ENCODE measurements at places on chromosomes 5 and 9.

DNA sequence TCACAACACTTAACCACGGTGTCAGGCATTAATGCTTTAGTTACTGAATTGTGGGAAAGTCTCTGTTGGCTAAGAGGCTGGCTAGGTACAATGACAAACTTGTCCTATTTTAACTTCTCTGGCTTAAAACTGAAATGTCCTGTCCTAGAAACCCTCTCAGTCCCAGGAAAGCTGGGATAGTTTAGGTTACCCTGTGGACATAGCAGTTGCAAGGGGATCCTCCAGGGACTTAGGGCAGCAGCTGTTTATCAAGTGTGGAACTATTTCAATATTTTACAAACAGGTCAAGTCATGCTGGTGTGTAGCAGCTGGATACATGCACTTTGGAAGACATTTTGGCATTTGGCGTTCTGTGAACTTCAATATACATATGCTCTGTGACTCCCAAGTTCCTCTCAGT, 95.0 kb upstream of the ARRDC3 start:
- DNase-seq: no peak

- no peak for DNase-seq
These were observed 76.3 kb downstream of the AOPEP start for GRCh38 chr9:94802793-94803192.

- no peak for DNase-seq
These were observed 501.3 kb upstream of the RORB start for GRCh38 chr9:73995836-73996235.

DNA sequence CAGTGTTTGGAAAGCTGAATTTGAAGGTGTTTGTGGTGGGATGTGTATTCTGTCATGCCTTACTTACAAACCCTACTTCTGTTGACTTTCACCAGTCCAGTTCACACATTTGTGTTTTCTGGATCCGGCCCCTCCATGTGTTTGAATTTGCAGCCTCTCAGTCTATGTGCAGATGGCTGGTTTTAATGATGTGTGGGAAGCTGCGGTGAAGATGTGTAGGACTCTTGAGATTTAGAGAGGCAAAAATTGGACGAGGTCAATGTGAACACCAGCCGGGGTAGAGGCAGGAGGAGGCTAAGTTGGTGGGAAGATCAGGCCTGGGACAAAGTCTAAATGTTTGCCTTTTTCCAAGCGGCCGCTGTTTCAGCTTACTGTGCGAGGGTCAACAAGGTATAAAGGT, 115.4 kb upstream of the KLF9 start:
- DNase-seq: no peak

DNA sequence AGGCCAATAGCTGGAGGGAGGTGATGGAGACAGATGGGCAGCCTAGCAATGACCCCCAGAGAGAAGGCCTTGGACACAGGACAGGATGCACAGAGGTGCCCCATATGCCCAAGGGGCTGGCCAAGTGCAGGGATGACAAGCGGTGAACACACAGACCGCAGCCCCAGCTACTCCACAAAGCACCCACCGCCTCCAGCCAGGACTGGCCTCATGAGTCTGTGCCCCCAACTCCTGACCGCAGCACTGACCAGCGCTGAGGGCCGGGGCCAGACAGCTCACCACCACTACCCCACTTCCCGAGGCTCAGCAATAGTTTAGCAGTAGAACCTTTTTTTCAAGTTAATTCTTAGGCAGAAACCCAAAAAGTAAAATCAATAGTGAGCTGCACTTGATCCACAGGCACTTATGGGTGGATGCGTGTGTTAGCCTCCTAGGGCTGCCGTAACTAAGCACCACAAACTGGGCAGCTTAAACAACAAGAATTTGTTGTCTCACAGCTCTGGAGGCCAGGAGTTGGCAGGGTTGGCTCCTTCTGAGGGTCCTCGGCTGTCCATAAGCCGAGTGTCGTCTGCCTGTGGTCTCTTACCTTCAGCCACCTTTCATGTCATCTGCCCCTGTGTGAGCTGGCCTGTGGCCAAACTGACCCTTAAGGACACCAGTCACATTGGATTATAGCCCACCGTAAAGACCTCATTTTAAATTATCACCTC, 14.1 kb downstream of the ROR2 start:
- no peak for DNase-seq

DNA sequence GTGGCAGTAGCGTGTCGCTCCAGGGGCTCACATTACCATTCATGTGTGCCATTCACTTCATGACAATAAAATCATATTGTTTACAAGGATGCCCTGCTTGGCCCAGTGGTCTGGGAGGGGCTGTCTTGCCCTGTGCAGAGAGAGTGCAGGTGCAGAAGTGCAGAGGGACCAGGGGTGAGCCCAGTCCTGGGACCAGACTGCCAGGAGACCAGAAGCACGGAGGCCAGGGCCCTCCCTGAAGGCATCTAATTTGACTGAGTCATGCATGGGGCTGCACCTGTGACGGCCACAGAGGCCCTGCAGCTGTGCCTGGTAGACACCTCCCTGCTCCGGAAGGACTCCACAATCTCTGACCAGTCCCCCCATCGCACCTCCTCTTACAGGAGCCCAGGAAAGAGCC, 164.4 kb upstream of the FOXD4L5 start:
- no peak for DNase-seq

DNA sequence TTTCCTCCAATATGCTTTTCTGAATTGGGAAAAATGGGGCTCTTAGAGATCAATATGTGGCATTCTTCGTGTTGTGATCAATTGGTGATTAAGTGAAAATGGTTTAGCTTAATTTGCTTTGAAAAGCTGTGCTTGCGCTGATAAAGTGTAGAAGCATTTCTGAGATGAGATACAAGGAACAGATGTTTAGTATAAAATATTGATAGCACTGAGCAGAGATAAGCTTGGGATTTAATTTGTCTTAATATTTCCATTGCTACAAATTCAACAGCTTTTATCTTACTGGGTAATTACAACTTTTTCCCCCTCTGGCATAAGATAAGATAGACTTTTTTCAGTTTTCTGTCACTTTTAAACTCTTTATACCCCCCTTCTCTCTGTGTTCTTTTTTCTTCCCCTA, 2204.9 kb upstream of the WWC1 start:
- no peak for DNase-seq

DNA sequence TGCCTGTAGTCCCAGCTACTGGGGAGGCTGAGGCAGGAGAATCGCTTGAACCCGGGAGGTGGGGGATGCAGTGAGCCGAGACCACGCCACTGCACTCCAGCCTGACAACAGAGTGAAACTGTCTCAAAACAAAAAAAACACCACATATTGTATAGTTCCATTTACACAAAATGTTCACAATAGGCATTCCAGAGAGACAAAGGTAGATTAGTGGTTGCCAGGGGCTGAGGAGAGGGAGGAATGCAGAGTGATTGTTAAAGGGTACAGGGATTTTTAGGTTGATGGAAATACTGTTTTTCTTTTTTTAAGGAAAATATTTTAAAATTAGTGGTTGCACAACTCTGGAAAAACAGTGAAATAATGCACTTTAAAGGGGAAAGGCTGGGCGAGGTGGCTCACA, 19.6 kb downstream of the ETF1 start:
- no peak for DNase-seq

DNA sequence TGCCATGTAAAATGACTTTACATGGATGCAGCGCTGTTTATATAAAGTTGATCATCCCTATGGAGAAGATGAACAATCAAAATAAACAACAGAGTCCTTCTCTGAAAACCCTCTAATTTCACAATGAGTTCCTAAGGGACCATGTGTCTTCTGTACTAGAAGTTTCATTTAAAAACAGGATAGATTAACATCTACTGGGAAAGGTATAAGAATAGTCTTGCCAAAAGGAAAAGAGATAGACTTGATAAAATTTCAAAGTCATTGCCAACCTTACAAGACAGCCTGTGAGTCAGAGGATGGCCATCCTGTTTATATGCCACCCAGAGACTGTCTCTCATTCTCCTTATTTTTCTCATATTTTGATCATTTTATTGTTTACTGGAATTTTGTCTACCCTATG, 367.1 kb upstream of the PDE4D start:
- no peak for DNase-seq

GRCh38 chr5:10936081-10936855, 175.2 kb upstream of the DAP start:
- no peak for DNase-seq

- no peak for DNase-seq
These were observed 236.6 kb downstream of the NR3C1 start for GRCh38 chr5:143166661-143167420.

GRCh38 chr5:130541617-130542221, 623.3 kb downstream of the HINT1 start:
- peak; percentile 0 for DNase-seq

- DNase-seq: no peak
These were observed 8.2 kb upstream of the FAM151B start for GRCh38 chr5:80479713-80480112.

All from GM23248 (cell line).